Pericardium fibroblast (primary cell): ENCODE measurements at places on chromosomes 4 and X. TPM values are rescaled to one million over a fixed set of nuclear protein-coding genes. Genes with fewer than 3 reads are reported as not detected.

Gene NUDT11
- total RNA-seq, result 7.4 and 13.5 TPM in 2 replicates

Gene PKD2
- total RNA-seq, result 41.8 and 44.3 TPM in 2 replicates

Gene NSG1
- total RNA-seq, result 1.8 and 33.4 TPM in 2 replicates

Gene NR0B1
- total RNA-seq, result not detected in 2 replicates
